ENCODE measurements at places on chromosomes 5 and 9. TPM values are rescaled to one million over a fixed set of nuclear protein-coding genes. Genes with fewer than 3 reads are reported as not detected.

RAPGEF1 gene
- total RNA-seq, result 14.5 TPM

ANKRD34B gene
- not detected for total RNA-seq

TMEM171 gene
- total RNA-seq, result 1.1 TPM

C5orf63 gene
- 1.3 TPM for total RNA-seq

BAAT gene
- not detected for total RNA-seq

PCDHGB7 gene
- 6.9 TPM for total RNA-seq

FAM221B gene
- not detected for total RNA-seq

EIF4E1B gene
- total RNA-seq, result not detected

GRIA1 gene
- under 0.01 TPM for total RNA-seq

RARS1 gene
- 187 TPM for total RNA-seq

PPP3R2 gene
- total RNA-seq, result not detected

C9orf50 gene
- 0.18 TPM for total RNA-seq

FCN2 gene
- not detected for total RNA-seq

SLC26A2 gene
- total RNA-seq, result 12.8 TPM

GNE gene
- total RNA-seq, result 21.3 TPM

NRG2 gene
- 0.28 TPM for total RNA-seq

POLR3G gene
- total RNA-seq, result 2.6 TPM

ARSI gene
- total RNA-seq, result 22.2 TPM

SLC12A7 gene
- total RNA-seq, result 13.5 TPM

BARHL1 gene
- not detected for total RNA-seq

Data from smooth muscle cell of bladder (primary cell).